ENCODE measurements at places on chromosomes 3 and 15.

DNA sequence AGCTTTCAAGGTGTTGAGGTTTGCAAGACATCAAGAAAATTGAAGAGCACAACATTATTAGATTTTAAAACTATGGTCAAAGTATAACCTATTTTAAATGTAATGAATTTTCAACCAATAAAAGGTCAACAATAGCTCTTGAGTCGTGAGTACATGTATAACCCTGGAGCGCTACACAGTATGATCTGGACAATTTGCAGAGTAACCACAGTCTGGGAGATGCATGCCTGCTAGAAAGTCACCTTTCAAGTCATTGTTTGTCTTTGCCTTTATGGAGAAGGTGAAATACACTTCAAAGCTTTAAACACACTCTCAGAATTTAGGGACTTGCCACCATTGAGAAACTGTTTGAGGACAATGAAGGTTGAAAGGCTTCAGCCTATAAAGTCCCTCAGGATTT, 112.6 kb upstream of the ALCAM start:
- no peak for DNase-seq

DNA sequence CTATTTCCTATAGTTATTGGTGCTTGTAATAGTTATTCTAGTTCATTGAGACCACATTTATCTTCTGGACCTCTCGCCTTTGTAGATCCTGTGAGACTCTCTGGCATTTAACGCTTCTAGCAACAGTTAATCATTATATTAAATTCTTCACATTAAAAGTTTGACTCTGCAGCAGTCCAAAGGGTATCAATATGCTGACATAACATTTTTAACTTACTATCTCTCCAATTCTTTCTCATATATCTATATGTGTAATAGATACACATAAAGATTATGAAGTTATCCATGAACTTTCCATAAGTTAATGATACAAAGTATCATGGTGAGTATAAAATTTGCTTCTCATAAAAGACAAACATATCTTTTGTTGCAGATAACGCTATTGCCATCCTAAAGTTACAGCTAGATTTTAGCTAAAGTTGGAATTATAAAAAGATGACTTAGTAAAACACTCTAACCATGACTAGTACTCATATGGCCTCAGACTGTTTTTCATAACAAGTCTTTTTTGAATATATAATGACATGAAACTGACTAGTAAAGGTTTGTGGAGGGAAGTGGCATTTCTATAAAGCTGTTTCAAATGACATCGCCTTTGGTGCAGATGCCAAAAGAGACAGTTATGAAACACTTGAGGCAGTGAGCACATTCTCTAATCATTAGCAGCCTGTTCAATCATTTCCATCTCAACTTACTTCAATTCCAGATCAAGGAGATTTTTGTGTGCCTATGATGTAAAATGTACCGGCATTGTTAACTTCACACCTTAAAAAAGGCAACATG, 379.3 kb upstream of the CBLB start:
- DNase-seq, result no peak

DNA sequence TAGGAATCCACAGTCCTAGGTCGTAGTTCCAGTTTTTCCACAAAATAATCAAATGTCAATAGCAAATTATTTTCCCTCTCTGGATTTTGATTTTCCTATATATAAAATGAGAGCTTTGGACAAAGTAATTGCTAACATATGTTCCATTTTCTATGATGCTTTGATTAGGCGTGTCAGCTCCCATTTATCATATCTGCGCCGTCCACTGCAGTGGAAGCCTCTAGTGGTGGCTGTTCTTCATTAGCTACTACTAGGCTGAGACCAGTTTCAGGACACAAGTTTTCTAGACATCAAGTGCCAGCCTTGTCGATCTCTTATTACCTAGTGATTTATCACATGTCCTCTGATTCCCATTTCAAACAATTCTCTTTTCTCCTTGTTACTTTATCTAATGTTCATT, 271.5 kb downstream of the TUSC7 start:
- DNase-seq, result no peak

GRCh38 chr15:43516185-43516584, 1.2 kb upstream of the MAP1A start:
- DNase-seq, result no peak

DNA sequence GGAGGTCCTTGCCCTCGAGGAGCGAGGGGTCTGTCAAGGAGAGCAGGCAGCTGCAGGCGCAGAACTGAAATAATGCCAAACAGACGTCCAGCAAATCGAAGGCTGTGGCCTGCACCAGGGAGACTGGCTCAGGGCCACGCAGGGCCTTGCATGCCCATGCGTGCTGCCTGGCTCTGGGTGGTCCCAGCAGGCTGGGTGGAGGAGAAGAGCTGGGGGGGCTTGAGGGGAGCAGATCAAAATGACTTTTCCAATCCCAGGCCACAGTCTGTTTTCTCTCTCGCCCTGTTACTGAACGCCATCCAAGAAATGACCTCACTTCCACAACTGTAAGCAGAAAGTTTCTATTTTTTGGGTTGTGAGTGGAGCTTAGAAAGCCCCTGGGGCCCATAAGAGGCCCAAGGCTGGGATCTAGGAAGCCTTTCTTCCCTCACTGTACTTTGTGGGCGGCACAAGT, 96.9 kb upstream of the RPL32 start:
- no peak for DNase-seq

GRCh38 chr3:177842302-177842701, 645.0 kb upstream of the TBL1XR1 start:
- DNase-seq, result no peak

DNA sequence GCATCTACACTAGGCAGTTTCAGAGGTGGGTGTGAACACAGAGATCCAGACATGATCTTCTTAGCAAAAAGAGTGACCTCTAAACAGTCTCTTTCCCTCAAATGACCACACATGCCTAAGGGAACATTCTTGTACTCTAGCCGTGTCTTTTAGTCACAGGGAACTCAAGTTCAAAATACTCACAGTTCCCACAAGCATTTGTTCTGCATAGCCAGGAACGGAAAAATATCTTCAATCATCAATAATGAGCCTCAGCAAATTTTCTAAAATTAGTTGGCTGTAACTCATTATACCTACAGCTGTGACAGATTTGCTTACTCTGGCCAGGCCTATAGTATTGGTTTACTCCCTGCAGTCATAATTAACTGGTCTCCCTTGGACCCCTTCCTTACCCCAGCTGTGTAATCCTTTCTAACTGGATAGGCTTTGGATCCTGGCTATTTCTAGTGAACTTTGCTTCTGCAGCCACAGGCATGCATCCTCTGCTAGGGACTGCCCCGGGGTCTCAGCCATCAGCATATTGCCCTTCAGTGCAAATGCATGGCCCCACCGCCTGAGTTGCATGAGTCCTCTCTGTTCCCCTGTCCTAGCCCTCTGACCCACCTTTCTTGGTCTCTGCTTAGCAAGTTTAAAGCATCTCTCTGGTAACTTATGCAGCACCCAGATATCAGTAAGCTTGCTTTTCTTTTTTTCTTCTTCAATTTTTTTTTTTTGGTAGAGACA, 56.0 kb upstream of the HACD2 start:
- no peak for DNase-seq

GRCh38 chr3:108123326-108123725, 32.5 kb upstream of the CD47 start:
- DNase-seq, result no peak

DNA sequence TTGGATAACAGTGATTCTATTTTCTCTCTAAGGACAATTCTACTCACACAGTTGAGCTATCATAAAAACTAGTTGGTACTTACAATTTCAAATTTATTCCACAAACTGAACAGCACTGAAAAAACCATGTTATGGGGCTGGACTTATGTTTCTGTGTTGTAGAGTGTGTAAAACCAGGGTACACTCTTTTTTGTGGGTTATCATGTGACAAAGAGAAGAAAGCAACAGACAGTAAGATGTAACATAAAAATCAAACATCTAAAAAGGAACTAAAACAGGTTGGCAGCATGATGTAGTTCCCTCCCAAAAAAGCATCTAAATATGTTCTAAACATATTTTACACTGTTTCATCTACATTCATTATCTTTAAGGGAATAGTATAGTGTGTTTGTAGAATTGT, 757.9 kb downstream of the ROBO1 start:
- peak; percentile 19 for DNase-seq

GRCh38 chr3:10255835-10256234, 7.6 kb downstream of the TATDN2 start:
- DNase-seq, result no peak

DNA sequence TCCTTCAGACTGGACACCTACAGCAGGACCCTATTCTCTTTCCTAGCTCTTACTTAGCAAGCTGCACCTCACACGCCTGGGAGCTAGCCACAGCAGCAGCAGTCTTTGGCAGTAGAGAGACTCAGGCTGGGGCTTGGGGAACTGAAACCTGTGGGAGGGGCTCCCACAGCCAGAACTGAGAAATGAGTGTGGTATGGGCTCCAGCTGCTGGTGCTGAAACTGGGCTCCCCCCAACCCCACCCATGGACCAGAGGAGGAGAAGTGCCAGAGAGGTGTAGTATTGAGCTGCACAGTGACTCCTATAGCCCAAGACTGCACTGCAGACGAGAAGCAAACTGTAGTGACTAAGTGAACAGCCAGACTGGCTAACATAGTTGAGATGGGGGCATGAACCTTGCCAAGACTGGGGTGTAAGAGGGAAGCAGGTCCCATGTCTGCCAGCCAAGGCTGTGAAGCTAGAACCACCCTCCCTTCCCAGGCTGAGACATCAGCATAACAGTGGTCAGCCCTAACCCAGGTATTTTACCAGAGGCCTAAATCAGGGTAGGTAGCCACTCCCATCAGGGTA, 62.5 kb downstream of the MYO5A start:
- peak; percentile 45 for DNase-seq

DNA sequence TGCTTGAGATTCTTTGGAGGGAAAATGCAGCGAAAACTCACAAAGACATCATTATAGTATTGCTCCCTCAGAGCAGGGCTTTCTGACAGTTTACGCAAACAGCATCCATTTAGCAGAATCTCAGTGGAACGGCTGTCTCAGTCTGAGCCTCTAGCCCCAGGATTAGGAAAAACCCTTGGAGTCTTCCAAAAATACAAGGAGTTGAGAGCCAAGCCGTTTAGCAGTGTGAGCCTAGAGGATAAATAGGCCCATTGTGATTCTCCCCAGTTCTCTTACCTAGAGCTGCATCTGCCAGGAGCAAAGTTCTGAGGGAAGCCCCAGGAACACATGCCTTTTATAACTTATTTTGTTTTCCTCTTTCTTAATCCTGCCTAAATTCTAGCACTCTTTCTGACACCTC, 359.6 kb downstream of the NTRK3 start:
- no peak for DNase-seq

DNA sequence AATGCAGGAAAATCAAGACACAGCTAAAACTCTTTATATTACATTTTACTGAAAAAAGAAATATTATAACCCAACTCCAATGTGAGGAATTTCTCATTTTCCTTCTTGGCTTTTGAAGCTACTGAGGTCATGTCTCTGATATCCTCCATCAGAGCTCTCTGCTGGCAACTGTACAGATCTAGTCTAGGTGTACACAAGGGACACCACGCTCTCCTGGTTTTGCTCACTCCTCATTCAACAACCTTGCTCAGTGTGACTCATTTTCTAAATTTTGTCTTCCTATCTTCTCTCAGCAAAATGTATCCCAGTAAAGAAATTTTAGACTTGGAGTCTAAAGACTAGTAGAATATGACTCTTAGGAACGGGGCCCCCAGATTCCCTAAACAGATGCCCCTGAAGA, 144.3 kb downstream of the KCNMB2 start:
- DNase-seq, result no peak

DNA sequence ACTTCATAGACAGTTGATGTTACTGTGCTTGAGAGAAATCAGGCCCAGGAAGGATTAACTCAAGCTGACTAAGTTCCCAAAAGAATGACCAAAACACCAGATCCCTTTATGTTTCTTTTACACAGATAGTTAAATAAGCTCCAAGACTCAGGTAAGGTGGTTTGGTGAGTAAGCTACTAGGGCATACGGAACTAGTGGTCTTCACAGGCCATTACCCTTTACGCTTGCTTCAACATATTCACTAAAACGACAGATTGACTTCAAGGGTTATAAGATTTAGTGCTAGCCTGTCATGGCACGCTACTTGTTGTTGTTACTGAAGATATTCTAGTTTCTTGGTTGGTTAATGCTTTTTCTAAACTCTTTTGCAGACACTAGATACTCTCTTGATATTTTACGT, 369.3 kb downstream of the LPP start:
- DNase-seq, result no peak

- DNase-seq, result no peak
Observed at GRCh38 chr15:25982736-25983135, 119.6 kb upstream of the ATP10A start.

DNA sequence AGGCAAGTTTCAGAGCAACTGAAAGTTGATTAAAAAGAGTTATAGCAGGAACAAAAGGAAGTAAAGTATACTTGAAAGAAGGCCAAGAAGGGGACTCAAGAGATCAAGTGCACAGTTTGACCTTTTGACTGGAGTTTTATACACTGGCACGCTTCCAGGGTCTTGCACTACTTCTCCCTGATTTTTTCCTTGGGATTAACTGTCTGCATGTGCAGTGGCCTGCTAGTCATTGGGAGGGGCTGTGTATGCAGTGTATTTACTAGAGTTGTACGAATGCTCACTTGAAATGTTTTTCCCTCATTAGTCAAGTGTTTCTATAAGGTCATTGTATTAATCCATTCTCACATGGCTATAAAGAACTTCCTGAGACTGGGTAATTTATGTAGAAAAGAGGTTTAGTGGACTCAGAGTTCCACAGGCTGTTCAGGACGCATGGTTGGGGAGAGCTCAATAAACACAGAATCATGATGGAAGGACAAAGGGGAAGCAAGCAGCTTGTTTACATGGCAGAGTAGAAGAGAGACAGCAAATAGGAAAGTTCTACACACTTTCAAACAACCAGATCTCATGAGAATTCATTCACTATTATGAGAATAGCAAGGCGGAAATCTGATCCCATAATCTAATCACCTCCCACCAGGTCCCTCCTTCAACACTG, 571.8 kb downstream of the ZPLD1 start:
- no peak for DNase-seq

GRCh38 chr3:32502946-32503286, 264 bp upstream of the CMTM6 start:
- DNase-seq, result no peak

- DNase-seq, result peak; percentile 28
Observed at GRCh38 chr15:95948411-95948810, 382.1 kb upstream of the NR2F2 start.

- no peak for DNase-seq
Observed at GRCh38 chr3:52763466-52763865, 7.3 kb downstream of the NEK4 start.

DNA sequence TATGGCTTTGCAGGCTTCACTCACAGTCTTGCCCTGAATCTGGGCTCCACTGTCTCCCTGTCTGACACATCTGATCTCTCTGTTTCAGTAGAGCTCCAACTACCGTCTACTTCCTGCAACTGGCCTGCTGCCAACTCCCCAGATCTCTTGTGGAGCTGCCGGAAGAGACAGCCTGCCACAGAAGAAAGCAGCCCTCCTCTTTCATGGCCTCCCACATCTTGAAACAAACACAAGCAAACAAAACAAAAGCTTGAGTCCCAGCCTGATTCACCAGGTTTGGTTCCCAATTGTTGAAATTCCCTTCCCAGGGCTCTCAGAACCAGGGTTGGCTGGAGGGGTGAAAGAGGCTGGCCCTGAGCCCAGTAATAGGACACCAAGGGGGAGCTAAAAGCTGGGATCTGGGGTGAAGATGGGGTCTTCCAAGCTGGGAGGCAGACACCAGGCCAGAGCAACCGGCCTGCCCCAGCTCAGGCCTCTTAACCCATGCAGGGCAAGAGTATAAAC, 55.3 kb upstream of the CA12 start:
- peak; percentile 84 for DNase-seq
